ENCODE measurements at places on chromosomes 7 and 10. TPM values are rescaled to one million over a fixed set of nuclear protein-coding genes. Genes with fewer than 3 reads are reported as not detected.

Gene PON3
- not detected for total RNA-seq

Gene CPXM2
- total RNA-seq, result not detected

Gene SKIDA1
- total RNA-seq, result 0.22 TPM

DNA sequence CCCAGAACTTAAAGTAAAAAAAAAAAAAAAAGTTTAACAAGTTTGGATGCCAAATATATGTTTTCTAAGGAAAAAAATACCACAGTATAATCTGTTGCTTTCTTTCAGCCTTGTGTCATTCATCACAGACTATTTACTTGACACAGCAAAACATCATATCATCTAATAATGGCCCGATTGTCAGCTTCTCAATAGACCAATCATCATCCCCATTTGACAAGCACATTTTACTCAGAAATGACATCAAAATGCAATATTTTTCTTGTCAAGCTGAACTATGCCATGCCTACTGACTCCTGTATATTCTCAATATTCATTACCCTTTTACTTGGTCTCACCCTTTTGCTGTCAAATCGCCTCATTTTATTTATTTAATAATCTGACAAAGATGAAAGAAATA is 249.7 kb downstream of the NRG3 start:
- DNase-seq, result no peak

GRCh38 chr7:47786557-47787248 is 161.6 kb downstream of the PKD1L1 start:
- DNase-seq, result no peak

Gene CNPY1
- total RNA-seq, result not detected

GRCh38 chr7:127953423-127954356 is 77.5 kb downstream of the LRRC4 start:
- no peak for DNase-seq

- DNase-seq, result no peak
These were observed 174.6 kb upstream of the KLF6 start for GRCh38 chr10:3959370-3960325.

GRCh38 chr10:123117644-123118417 is 17.9 kb upstream of the HMX3 start:
- no peak for DNase-seq

Gene NUTM2B
- total RNA-seq, result 0.99 TPM

GRCh38 chr7:143979359-143979758 is 20.8 kb upstream of the OR6B1 start:
- DNase-seq, result no peak

DNA sequence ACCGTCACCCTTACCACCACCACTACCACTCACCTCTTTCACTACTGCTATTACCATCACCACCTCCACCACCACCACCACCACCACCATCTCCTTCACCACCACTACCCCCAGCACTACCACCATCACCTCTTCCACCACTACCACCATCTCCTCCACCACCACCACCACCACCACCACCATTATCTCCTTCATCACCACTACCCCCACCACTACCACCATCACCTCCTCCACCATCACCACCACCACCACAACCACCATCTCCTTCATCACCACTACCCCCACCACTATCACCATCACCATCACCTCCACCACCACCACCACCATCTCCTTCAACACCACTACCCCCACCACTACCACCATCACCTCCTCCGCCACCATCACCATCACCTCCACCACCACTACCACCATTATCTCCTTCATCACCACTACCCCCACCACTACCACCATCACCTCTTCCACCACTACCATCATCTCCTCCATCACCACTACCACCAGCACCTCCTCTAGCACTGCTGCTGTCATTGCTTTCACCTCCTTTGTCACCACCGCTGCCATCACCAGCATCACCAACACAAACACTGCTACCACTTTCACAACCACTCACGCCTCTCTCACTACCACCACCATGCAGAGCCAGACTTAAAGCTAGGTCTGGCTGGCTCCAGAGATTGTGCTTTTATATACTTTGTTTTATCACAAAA is 109.3 kb downstream of the ICA1 start:
- DNase-seq, result no peak

Gene ADCYAP1R1
- not detected for total RNA-seq

Gene HERPUD2
- 113 TPM for total RNA-seq

- DNase-seq, result no peak
These were observed 37.8 kb downstream of the DKK1 start for GRCh38 chr10:52351914-52352330.

All from CD4-positive, alpha-beta T cell (primary cell).